Neural progenitor cell (in vitro differentiated cells): ENCODE measurements at places on chromosomes 2 and 18.

DNA sequence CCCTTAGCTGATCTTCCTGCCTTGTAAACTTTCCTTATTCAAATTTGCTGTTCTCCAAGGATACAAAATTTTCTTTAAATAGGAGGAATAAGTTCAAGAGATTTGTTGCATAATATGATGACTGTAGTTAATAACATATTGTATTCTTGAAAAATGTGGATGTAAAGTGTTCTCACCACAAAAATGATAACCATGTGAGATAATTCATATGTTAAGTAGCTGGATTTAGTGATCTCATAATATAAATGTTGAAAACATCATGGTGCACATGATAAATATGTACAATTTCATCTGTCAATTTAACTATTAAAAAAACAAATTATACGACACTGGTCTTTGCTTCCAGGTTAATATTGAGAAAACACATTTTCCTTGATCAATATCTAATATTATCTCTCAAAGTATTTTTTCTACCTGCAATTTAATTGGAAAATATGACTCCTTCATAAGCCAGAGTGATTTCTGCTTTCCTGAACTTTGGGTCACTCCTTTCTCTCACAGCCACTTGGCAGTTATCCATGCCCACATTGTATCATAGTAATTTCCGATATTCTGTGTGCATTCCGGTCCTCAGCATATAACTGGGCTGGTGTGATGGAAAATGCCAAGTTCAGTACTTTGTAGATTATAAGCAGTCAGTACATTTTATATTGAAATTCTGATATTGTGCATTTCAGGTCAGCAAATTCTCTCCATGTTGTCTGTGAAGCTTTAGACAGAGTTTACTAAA, 152.6 kb downstream of the GULP1 start:
- no peak for DNase-seq

- peak; percentile 83 for DNase-seq
Observed at GRCh38 chr18:28036488-28036887, 140.4 kb downstream of the CDH2 start.

DNA sequence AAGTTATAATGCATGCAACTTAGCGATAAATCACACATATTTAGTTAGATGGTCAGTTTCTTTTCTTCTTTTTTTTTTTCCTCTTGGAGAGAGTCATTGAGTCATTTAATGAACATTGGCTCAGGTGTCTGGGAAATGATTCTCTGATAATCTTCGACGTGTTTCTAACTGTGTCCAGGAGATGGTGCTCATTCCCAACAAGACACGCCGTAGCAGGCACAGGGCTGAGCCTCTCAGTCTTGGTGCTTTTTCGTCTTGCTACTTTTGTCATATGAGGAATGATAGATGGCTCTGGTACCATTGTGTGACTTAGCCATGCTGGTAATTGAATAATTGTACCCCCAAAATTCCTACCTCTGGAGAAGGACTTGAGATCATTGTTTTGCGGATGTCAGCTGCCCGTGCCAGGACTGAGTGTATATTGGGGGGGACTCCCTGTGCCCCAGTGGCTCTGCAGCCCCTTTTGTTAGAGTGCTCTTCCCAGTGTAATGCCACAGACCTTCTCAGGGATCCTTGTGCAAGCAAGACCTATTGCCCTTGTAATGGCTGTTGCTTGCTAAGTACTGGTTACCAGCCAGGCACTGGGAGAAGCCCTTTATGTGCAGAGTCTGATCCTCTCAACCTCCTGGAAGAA, 107.6 kb upstream of the CYRIA start:
- peak; percentile 79 for DNase-seq

DNA sequence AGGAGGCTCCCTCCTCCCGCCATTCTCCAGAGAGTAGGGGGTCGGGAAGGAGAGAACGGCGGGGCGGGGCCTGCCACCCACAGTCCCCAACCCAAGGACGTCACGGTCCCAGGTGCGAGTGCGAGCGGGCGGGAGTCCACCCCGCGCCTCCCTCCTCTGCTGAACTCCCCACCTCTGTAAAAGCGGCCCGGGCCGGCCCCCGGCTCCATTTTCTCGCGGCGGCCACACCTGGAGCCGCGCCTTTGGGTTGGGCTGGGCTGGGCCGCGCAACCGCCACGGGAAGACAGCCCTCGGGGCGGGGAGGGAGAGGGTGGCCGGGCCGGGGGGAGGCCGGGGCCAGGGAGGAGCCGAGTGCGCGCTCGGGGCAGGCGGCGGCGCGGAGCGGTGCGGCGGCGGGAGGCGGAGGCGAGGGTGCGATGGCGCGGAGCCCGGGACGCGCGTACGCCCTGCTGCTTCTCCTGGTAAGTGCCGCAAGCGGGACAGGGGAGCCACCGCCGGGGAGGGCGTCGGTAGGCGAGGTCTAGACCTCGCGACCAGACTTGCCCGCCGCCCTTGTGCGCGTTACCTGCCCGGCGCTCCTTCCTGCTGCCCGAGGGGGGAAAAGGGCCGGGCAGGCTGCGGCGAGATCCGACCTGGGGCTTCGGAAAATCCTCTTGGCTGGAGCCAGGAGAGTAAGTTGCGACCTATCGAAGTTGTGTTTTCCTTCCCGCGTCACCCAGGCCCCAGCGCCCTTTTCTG, at the start of gene DSG2:
Gene DSG2 (plus strand): TSS at position 342 of the 738 bp plus-strand sequence. CDS start 75 bp downstream, at position 417.
- DNase-seq: peak; percentile 85

DNA sequence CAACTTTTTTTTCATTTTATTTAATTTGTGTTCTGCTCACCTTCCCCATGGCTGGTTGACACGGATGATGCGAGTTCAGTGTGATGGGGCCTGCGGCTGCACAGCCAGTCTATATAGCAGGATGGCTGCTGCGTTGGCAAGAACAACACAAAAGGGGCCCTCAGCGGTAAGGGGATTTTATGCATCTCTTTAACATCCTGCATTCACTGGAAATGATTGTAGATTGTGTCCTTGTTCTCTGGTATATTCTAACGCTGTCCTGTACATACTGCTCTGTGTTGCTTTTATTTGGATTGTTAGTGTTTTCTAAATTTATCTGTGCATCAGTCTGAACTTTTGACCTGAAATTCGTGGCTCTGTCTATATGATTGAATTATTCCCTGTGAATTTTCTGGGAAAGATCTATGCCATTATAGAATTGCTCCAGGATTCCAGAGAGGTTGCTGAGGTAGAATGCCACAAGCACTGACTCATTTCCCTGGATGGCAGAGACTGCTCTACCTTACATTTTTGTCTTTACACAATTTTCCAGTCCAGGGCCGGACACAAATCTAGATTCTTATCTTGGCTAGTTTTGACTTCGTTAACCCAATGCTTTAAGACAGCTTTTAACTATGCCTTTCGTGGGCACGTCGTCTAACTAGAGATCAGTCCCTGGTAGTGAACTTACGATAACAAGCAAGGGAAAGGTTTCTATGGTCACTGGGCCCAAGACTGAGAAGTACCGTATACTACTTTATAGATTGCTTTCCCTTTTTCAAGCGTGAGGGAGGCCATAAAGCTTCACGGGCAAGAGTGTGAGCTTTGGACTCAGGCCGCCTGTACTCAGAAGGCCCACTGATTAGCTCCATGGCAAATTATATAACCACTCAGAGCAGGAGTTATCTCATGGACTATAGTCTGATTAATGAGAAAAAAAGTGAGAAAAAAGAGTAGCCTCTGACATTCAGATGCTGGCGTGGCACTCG, at the start of gene CRYGC:
Gene CRYGC (minus strand): TSS at position 85 of the 968 bp plus-strand sequence. CDS start 36 bp downstream, at position 49.
- no peak for DNase-seq
